Stimulated activated CD8-positive, alpha-beta memory T cell treated with anti-CD3 and anti-CD28 coated beads, Interleukin-15, amount 100 ng/mL, for 24 hours (primary cell): ENCODE measurements at places on chromosomes 5 and 9.

DNA sequence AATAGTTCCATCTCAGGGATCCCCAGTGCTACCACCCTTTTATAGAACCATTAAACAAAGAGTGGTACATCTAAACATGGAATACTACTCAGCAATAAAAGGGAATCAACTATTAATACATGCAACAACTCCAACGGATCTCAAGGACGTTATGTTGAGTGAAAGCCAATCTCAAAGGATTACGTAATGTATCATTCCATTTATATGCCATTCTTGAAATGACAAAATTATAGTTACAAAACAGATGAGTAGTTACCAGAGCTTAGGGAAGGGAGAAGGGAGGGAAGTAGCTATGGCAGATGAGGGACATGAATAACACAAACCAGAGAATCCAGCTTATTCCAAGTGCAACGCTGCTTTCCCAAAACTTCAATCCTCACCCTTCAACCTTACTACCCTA, 69.5 kb downstream of the ACTL7B start:
- no peak for DNase-seq

DNA sequence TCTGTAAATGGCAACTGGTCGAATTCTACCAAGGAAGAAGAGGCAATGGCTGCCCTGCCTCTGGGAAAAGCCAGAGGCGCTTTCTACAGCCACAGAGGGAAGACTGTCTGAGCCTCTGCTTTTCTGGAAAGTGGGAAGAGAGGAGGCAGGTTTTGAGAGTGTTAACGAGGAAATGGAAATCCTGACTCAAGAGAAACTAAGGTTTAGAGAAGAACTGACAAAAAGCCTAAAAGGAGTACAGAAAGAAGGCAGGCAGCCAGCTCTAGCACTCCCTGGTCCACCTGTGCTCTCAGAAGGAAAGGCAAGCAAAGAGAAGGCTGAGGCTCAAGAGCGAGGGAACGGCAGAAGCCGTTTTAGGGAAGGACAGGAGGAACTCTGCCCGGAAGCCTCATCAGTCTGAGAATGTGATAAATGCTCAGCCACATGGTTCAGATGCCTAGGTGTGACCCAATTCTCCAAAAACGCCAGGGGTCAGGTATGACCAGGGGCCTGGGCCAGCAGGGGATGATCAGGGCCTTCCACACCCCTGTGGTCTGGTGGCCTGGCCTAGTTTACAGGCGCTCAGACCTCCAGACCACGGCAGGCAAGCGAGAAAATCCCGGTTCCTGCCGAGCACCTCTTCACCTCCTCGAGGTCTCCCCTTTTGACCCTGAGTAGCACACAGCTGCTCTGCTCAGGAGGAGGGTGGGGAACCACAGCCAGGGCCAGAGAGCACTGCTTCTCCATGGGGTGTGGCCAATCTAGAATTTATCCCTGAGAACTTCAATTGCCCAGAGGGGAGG, 79.9 kb upstream of the FBXW11 start:
- no peak for DNase-seq

DNA sequence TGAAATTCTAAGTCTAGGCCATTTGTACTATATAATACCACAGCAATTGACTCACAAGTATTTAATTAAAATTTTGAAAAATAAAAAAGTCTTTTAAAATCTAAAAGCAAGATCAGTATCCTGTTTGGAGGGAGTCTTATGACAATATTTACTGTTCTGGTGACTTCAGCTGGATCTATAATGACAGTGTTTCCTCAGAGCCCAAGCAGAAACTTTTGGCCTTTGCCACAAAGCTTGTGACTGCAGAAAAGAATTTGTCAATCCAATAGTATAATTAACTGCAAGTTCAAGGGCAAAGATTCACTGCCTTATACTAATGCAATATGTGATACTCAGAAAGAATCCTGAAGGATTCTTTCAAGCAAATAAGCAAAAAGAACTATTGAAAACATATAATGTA, 49.6 kb upstream of the RAPGEF6 start:
- no peak for DNase-seq

GRCh38 chr9:27524236-27524635, at the start of gene IFNK:
IFNK (plus strand) TSS chr9:27524290; CDS start chr9:27524337, 47 bp downstream.
- DNase-seq, result no peak

- DNase-seq, result no peak
These were observed 47.8 kb upstream of the TRIM32 start for GRCh38 chr9:116639251-116639741.

GRCh38 chr9:93955981-93956784, 1.0 kb upstream of the BARX1 start:
- DNase-seq, result no peak

DNA sequence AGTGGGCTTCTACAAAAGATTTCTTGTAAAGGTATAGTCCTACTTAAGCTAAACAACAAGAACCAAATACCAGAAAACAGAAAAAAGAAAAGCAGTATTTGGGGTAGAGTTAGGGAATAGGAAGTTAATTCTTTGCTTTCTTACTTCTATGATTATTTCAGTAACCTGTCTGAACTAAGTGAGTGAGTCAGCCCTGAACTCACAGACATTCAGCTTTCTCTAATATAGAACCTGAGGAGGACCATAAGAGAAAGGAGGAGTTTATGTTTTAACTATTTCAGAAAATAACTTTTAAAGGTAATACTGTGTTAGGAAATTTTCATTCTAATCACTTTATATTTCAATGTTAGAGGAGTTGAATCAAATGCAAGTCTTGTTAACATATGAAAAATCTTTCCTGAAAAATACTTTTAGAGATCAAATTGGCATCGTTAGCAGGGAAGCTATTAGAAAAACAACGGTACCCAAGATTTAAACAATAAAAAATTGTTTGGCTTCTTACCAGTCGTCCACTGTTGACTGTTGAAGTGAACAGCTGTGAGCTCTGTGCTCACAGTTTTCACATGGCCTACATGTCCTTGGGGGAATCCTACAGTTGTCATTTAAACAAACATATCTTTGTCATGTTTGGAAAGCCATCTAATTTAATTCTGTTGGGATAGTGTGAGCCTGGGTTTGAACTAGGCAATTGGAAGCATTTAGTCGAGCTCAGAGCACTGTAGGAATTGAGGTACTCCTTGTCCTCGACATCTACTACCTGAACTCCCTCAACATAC, 19.9 kb upstream of the ZFAND5 start:
- DNase-seq, result no peak

DNA sequence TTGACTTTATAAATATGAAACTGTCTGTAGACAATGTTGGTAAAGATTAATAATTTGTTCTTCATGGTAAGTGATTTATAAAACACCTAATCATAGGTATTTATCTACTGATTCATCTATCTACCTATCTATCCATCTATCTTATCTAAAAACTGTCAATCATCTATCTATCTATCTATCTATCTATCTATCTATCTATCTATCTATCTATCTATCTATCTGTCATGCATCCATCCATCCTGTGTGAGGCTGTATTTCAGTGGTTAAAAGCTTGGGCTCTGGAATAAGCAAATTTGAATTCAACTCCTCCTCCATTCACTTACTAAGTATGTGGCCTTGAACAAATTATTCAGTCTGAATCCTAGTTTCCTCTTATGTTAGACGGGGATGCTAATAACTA, 161.9 kb upstream of the GNA14 start:
- DNase-seq, result no peak

- no peak for DNase-seq
These were observed 72.8 kb upstream of the COL5A1 start for GRCh38 chr9:134568811-134569210.
